ENCODE measurements at places on chromosomes 5 and 9.

GRCh38 chr9:16062542-16063240 is 509.8 kb downstream of the CCDC171 start:
- no peak for DNase-seq

DNA sequence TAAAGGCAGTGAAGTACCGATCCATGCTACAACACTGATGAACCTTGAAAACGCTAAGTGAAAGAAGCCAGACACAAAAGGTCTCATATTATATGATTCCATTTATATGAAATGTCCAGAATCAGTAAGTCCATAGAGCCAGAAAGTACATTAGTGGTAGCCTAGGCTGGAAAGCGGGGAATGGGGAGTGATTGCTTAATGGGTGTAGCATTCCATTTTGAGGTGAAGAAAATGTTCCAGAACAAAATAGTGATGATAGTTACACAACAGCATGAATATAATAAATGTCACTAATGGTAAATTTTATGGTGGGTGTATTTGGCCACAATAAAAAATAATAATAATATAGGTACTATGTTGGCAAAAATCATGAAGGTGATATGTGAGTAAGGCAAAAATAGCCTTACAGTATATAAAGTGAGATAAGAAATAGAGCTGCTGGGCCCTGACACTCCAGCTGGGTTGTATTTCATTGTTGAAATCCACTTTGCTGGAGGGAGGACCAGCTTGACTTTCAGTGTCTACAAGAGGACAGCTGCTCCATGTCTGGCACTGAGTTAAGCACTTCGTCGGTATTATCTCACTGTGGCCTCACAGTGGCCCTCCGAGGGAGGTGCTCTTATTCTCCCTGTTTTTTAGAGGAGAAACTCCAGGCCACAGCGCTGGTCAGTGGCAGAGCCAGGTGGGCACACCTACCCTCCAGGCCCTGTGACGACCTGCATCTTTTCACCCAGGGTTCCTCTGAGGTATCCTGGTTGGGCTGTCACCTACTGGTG is 22.4 kb upstream of the ANGPTL2 start:
- peak; percentile 78 for DNase-seq

DNA sequence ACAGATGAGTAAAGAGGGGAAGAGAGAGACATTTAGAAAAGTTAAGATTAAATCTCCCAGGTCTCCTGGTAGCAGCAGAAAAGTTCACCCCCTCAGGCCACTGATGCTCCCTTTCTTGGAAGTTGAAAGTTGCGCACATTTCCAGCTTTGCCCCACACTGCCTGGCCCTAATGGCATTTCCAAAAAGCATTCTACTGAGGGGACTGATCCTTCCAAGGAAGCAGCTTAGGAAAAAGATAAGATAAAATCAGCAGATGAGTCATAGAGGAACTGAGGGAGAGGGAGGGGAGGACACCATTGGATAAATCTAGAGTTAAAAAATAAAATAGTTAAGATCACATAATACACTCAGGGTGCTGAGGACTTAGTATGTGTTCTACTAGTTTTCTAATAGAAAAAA is 67.6 kb upstream of the SLC12A2 start:
- no peak for DNase-seq

DNA sequence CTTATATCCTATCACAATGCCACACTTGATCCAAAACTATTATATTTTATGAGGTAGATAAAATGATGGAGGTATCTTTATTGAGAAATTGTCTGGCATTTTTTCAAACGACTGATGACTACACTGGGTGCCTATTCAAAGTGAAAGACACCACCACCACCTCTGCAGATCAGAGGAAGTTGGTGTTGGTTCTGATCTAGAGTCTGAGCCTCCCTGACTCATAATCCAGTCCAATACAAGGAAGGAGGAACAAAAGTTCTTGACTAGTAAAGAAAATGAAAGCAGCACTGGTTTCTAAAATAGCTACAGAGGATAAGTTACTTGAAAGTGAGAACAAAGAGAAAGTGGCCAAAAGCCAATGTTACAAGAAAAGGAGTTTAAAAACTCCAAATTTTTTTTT is 139.9 kb downstream of the RFX3 start:
- no peak for DNase-seq

DNA sequence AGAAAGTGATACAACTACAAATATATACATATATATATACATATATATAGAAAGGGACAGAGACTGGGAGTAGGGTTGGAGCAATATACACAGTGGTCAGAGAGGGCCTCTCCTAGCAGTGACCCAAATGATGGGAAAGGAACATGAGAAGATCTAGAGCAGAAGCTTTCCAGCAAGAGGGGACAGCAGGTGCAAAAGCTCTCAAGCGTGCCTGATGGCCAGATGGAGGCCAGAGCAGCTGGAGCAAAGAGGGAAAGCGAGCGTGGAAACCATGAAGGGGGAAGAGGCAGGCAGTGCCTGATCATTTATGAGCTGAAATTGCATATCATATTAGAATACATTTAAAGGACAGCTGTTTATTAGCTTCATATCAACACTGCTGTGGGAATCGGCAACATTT is 7.6 kb upstream of the GRPEL2 start:
- peak; percentile 44 for DNase-seq

GRCh38 chr5:142748568-142749249 is 21.5 kb upstream of the ARHGAP26 start:
- peak; percentile 38 for DNase-seq

GRCh38 chr5:142670804-142671203 is 15.1 kb downstream of the FGF1 start:
- no peak for DNase-seq
